ENCODE measurements at places on chromosomes 13 and 19.

DNA sequence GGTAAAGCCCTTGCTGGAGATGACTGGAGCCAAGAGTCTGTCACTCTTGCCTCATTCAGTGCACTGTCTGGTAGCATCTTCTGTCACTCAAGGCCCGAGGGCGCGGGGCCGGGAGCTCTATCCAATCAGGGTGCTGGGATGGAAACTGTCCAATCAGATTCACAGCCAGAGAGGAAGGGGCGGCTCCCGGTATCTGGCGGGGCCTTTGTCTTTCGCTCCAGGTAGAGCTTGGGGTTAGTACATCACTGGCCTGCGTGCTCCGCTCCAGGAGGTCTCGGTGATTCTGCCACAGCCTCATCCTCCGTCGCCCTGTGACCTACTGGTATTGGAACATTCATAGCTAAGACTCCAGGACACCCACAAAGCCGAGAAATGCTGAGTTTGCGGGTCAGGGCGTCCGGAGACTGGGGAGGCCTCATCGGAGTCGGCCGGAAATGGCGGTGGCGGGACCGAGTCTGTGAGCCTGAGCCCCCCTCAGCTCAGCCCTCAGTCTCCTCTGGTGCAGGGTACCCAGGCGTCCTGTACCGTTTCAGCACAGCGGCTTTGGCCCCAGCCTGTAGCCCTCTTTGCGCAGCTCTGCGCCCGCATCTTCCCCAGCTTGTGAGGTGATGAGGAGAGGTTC, 20.6 kb upstream of the ZNF430 start:
- peak; percentile 96 for DNase-seq

DNA sequence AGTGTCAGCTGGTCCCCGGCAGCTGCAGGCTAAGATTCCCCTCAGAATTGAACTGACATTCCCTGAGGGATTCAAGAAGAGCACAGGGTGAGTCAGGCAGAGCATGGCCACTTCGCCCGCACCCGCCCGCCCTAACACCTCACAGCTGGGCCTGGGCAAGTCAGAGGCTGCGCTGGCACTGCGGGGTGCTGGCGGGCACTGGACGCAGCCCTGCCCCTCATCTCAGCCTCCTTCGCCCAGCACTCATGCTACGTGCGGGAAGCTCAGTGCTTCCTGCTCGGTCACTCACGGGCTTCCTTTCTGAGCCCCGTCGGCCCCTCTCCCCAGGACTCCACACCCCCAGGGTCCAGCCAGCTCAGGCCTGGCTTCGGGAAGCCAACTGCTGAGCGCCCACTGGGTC, 56.9 kb downstream of the MLLT1 start:
- no peak for DNase-seq

DNA sequence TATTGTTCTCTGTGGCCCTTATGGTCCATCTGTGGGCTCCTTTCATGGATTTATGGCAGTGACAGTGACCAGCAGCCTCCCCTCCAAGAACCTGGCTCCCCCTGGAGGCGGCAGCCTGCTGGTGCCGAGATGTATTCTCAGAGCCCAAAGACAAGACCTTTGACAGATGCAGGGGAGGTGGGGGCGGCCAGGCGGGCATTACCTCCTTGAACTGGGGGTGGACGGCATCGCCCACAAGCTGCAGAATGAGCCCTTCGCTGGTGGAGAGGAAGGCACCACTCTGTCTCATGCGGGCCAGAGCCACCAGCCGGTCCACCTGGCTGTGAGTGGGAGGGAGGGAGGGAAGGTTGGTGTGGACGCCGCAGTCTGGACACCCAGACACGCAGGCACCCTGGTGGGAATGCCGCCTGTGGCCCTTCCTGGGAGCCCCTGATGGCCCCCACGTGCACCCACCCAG, 6.6 kb downstream of the ISOC2 start:
- no peak for DNase-seq

DNA sequence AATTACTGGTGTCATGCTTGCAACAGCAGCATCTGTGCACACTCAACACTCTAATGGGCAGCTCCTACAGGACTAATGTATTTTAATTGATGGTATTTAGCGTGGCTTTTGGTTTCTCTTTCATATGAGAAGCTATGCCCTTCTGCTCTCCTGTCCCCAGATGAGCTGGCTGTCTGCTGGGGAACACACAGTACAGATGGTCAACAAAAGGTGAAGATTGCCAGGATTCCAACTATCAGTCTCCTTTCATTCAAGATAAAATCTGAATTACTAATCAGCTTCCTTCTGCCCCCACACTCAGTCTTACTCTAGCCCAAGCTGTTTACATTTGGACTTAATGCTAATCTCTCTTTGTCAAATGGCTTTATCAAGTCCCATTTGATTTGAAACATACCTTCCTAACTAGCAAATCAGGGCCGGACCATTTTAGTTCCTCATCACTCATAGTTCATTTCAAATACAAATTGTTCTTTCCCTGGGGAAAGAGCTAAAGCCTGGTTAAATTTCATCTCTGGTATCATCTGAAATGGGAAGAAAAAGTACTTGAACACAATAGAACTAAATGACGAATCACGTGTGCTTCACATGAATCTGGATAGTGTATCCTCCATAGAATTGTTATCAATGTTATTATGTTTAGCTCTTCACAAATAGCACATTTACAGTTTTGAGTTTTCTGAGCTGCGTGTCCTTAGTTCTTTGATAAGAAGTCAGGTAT, 988.0 kb downstream of the PCDH17 start:
- no peak for DNase-seq
